Mucosa of descending colon (tissue), 3 donors: ENCODE measurements at places on chromosomes 6 and 20. TPM values are rescaled to one million over a fixed set of nuclear protein-coding genes. Genes with fewer than 3 reads are reported as not detected.
A peak's percentile ranks its signal among the peaks of the same experiment; 100 is the strongest.

DNA sequence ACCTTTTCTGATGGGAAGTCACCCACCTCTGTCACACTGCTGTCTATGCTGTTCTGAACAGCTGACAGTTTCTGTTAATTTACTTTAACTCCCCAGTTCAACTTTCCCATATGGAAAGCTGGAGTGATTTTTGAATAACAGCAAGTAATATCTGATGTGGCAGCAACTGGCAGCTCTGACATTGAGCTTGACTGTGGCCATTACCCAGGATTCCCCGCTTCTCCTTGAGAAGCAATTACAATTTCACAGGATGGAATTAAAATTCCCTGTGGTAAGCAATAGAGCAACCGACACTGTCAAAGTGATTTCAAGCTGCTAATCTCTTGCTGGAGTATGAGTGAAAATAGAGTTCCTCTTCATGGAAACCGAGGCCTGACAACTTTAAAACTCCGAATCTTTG lies 348.1 kb upstream of the SOX4 start:
- no peak for DNase-seq

DNA sequence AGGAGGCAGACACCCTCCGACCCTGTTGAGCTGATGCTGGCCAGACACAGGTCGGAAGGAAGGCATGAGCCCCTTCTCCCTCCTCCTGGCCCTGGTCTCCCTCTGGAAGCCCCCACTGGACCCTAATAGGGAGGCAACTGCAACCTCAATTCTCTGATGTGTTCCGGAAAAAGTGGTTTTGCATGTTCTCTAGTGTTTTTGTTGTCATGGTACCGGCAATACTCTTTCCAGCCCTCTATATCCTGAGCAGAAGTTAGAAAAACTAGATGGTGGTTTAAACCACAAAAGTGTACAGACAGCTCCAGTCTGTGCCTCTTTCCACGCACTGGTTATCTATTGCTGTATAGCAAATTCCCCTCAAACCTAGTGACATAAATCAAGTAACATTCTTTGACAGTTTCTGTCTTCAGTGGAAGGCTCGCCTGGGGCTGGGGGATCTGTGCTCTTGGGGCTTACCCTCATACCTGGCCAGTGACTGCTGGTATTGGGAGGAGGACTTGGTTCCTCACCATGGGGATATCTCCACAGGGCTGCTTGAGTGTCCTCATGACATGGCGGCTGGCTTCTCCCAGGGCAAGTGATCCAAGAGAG lies 37.0 kb downstream of the SYTL3 start:
- no peak for DNase-seq

DNA sequence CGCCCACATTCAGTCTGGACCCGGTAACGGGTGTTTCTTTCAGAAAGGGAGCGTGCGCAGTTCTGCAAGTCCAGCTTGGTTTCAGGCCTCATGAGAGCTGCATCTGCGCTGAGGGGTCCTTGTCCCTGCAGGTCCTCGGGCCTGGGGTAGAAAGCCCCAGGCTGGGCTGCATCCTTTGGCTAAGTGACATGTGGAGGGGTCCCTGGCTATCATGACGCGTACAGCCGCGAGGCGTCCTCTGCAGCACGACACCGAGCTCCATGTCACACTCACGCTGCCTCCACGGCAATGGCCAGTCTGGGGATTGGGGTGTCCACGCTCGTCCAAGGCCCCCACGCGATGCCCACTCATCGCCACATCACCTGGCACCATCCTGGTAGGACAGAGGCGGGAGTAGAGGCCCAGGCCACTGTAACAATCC lies 1.7 kb upstream of the KIF25 start:
- no peak for DNase-seq

DNA sequence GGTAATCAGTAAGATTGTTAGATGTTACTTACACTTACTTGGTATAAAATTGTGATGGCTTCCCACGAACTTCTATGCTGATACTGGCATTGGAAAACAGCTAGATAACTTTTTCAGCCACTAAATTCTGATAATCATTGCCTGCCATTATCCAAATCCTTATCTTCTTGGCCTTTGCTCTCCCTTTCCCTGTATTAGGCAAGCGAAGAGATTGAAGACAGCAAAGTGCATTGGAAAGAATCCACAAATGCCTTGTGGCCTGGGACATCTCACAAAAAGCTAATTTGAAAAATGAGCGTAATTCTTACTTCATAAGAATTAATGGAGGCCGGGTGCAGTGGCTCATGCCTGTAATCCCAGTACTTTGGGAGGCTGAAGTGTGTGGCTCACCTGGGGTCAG lies 79.5 kb upstream of the MARCKS start:
- no peak for DNase-seq

- no peak for DNase-seq
These were observed 23.8 kb upstream of the TNFAIP3 start for GRCh38 chr6:137843211-137843610.

GRCh38 chr6:117078624-117079023 lies 186.7 kb upstream of the VGLL2 start:
- peak; percentile 53 for DNase-seq

GRCh38 chr20:11902285-11902697 lies 15.4 kb upstream of the BTBD3 start:
- no peak for DNase-seq

- DNase-seq: no peak
These were observed 14.9 kb upstream of the NUP153 start for GRCh38 chr6:17721671-17722070.

The SNAI1 gene
- total RNA-seq: 0.78 TPM

The RNF217 gene
- total RNA-seq: 47.3 TPM

The HUS1B gene
- 1.2 TPM for total RNA-seq
